NCI-H2171 (cell line): ENCODE measurements at places on chromosomes 2 and 18.

GRCh38 chr2:45323344-45323743 is 287.7 kb downstream of the SRBD1 start:
- DNase-seq = no peak

GRCh38 chr2:24539258-24539657 is 48.2 kb downstream of the NCOA1 start:
- DNase-seq = no peak

GRCh38 chr2:9984217-9984739 is 32.8 kb downstream of the GRHL1 start:
- no peak for DNase-seq

- no peak for DNase-seq
Observed at GRCh38 chr2:197130318-197130717, 180.3 kb downstream of the ANKRD44 start.

GRCh38 chr2:70529610-70530009 is 24.0 kb downstream of the TGFA start:
- DNase-seq = no peak

DNA sequence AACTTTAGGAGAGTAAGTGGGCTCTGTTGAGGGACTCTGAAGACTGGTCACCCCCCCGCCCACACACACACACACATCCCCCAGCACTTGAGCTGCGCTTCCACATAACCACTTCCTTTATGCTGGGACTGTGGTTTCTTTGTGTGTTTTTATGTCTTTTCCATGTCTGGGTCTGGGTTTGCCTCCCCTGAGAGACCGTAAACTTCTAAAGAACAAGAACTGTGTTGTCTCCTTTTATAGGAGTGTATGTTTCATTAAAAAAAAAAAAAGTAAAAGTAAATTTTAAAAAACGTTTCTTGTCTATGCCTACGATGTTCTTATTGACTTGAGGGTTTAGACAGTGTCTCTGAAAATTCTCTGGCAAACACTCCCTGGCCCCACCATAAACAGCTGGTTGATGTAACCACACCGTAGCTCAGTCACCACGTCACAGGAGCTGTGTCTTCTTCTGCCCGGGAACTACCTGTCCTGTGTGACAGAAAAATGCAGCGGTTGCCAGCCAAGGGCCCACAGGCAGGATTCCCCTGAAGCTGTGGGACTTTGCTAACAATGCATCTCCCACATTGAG is 68.0 kb downstream of the KLHL29 start:
- DNase-seq = no peak

GRCh38 chr18:37565101-37565976 is at the start of gene CELF4:
Gene CELF4 (minus strand): TSS chr18:37565798.
- no peak for DNase-seq

DNA sequence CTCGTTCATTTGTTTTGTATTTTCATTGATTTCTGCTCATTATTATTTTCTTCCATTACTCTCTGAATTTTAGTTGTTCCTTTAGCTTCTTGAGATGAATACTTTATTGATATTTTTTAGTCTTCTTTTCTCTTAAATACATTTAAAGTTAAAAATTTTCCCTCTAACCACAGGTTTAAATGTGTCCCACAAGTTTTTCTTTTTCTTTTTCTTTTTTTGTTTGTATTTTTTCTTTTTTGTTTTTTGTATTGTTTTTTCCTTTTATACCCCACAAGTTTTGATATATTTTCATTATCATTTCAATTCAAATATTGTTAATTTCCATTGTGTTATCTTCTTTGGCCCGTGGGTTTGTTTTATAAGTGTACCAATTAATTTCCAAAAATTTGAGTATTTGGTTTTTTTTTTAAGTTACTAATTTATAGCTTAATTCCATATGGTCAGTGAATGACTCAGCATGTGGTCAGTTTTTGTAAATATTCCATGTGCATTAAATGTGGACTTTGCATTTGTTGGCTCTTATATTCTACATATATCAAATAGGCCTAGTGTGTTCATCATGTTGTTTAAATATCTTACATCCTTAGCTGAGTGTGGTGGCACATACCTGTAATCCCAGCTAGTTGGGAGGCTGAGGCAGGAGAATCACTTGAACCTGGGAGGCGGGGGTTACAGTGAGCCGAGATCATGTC is 16.2 kb downstream of the CENPO start:
- DNase-seq = no peak

DNA sequence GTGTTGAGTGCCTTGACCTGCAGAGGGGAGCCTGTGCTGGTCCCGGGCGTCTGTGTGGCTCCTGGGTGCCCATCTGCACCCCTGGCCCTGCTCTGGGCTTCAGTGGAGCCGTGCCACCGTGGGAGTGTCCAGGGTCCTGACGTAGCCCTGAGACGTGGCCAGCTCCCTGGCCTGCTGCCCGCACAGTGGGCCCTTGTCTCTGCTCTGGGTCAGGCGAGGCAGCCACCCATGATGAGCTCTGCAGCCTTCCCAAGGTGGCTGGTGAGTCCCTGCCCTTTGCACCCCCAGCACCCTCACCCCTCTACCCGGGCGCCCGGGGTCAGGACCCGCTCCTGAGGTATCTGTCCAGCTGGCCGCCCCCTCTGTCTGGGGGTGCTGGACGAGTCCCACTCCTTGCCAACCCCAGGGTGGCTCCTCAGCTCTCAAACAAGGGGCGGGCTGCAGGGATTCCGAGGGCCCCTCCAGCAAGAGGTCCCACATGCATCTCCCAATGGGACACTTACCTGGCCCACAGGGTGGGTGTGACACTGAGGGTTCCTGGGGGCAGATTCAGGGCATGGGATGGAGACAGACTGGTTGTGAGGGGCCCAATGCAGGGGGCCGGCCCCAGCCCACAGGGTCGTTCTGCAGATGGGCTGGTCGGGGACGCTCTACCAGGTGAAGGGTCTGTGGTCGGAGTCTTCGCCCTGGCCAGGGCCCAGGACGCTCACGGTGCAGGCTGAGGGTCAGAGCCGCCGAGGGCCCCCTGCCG is 2.4 kb downstream of the NEU4 start:
- DNase-seq = no peak

DNA sequence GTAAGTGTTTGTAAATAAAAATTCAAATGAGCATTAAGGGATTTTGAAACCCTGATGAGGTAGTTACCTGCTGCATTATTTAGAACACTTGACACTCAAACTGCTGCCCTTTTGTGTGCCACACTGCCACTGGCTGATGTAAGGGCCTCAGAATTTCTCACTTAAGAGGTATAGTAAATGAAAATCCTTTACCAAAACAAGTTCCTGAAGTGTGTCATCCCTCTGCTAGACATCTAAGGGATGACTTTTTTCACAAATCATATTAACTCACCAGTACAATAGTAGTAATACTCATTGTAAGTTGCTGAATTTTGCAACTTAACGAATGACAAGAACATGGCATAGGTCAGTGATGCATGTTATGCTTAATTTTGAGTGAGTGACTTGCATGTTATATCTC is 274.9 kb upstream of the UBE2E3 start:
- DNase-seq = no peak

GRCh38 chr2:118176601-118177000 is 88.3 kb downstream of the INSIG2 start:
- no peak for DNase-seq

DNA sequence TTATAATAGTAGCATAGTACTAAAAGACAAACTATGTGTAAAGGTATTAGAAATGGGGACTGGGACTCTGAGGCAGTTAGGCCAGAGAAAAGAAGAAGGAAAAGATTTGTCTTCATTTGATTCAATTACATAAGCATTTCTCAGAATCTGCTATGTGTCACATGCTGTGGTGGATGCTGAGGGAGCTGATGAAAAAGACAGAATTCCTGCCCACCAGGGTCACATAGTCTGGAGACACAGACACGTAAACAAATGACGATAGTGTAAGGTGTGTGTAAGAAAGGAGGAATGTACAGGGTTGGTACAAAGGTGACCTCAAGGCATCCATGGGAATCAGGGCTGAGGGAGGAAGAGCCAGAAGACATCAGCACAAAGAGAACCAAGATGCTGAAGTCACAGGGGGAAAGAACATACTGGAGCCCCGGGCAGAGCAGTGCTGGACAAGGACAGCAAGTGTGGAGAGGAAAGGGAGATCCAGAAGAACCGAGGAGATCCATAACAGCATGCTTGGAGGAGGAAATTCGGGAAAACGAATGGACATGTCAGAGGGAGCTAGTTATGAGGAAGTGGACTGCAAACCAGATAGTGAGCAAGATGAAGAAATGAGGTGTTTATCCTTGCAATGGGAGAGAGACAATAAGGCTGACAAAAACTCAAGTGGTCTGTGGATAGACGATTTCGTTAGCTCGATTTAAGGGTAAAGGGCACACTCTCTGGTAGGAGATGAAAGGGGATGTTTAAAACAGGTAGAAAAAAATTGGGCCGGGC is 1.2 kb upstream of the MAPRE3 start:
- DNase-seq = no peak

GRCh38 chr2:240451108-240451611 is 15.7 kb downstream of the GPC1 start:
- DNase-seq = no peak

DNA sequence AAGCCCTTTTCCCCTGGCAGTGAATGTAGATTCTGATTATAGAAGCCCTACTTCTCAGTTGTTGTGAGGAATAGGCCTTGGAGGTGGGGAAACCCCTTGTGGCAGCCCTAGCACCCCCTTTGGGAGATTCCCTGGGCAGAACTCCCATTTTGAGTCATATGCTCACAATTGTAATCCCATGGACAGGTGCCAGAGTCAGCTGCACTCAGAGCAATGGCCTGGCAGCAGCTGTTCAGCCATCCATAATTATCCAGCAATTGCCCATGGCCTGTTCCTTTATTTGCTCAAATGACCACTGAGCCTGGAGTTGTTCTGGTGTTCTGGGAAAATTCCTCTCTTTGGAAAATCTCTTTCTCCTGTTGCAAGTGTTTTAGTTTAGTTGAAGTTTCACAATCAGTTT is 71.7 kb downstream of the PTRHD1 start:
- DNase-seq = peak; percentile 64

GRCh38 chr18:50869150-50869549 is 9.8 kb upstream of the ME2 start:
- DNase-seq = no peak
